ENCODE measurements at places on chromosomes 3 and 15.

DNA sequence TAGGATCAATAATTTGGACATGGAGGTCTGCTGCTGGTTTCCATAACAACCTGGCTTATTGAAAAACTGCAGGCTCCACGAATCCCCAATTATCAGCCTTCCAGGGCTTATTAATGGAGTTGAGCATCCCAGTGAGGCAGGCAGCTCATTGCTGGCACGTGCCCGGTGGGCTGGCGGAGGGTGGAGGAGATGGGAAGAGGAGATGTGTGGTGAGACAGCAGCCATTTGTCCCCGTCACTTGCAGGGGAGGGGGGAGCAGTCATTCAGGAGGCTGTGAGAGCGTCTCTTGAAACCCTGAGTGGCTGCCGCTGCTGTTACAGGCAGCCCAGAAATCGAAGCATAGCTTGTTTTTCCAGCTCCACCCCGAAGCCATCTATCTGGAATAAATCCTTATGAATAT lies 70.6 kb downstream of the GAP43 start:
- DNase-seq = no peak

- DNase-seq = no peak
Observed at GRCh38 chr3:143002727-143003126, 1.4 kb downstream of the U2SURP start.

GRCh38 chr15:45862034-45862433 lies 227.2 kb downstream of the SQOR start:
- DNase-seq = no peak

DNA sequence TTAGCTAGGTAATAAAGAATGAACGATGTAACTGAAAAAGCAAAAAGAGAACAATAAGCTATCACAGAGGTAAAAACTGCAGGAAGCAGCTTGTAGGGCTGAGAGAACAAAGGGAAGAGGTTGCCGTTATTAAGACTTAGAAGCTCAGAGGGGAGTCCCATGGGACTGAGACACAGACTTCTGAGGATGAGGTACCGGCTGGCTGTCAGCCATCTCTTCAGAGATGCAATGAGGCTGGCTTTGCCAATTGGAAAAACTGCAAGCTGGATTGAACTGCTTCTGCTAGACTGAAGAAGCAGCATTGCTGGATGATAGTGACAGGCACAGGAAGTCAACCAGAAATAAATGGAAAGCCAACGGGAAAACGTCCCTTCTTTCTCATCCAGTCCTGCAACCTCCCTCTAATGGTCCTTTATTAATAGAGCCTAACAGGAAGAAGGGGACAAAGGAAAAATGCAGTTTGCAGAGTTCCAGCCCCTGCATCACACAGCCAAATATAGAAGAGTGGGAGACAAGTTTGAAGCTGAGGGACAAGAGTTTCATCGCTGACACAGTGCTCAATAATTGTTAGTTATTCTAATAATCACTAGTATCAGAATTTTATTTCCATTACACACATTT lies 21.1 kb upstream of the KLHL6 start:
- no peak for DNase-seq

- DNase-seq = no peak
Observed at GRCh38 chr15:56968256-56968655, 49.8 kb downstream of the TCF12 start.

DNA sequence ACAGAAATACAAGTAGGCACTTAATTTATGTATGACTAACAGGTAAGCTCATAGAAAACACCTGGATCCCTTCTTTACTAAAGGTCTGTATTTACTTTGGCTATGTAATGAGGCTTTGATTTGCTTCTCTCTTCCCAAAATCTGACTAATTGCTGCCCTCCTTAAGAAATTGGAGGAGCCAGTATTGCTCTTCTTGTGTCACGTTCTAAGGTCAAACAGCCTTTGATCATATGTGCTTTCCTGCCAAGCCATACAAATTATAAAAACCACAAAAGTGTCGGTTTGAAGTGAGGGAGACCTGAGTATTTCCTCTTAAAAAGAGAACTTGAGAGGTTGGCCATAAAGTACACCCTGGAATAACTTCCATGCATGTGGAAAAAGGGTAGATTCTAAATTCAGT lies 112.1 kb upstream of the MB21D2 start:
- DNase-seq = no peak

DNA sequence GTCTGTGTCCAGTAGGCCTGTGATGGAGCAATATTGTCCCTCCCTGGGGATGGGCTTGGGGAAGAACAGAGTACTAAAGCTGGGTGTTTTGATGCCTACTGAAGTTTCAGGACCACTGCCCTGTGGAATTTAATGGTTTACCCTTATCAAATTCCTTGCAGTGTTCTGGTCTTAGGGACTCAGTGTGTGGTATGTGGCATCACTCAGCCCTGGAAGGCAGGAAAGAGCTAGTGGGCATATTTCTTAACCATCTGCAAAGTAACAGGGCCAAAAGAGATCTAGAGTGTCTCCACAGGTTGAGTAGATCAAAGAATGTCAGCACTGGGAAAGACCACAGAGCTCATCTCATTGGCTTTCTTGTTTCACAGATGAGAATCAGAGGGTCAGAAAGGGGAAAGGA lies 11.8 kb upstream of the SCN10A start:
- DNase-seq = no peak

DNA sequence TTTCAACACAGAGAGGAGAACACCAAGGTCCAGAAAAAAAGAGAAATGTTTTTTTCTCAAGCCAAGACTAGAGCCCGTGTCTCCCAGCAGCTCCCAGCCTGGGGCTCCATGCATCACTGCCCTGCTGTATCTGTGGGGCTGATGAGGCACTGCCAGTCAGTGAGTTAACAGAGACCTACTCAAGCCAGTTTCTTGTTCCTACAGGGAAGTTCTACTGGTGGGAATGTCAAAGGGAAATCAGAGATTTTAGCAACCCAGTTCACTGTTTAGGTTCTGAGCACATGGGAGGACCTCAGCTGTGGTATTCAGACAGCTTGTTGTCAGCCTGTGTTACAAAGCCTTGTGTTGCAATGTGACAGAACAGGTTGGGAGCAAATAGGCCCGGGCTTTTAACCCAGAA lies 234.3 kb downstream of the TLE3 start:
- no peak for DNase-seq

DNA sequence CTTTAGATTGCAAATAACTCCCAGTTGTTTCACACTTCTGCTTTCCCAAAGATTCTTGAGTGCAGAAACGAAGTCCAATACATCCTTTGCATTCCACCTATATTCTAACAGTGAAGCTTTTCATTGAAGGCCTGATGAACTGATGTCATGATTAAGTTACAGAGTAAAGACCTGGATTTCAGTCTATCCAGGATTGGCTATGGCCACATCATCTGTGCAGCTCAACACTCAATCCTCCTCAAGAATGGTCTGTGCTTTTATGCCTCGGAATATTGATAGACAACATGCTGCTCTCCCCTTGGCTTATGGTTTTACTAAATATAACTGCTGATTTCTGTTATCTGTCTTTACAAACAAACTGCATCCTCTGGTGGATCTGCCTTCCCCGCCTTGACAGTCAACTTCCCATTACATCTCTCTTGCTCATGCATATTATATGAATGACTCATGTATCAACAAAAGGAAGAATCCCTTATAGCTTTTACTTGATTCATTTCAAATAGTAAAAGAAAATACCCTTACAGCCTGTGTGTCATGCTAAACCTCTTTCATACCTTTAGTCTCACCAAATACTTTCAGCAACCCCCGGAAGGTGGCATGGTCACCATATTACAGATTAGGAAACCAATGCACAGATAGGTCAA lies 59.5 kb downstream of the SCN11A start:
- no peak for DNase-seq

- DNase-seq = no peak
Observed at GRCh38 chr3:117844676-117845075, 1135.1 kb downstream of the TUSC7 start.

GRCh38 chr3:110016235-110016815 lies 679.0 kb upstream of the DPPA4 start:
- DNase-seq = no peak
